Cardiac muscle cell (in vitro differentiated cells and primary cell): ENCODE measurements at places on chromosomes 7 and 10.

DNA sequence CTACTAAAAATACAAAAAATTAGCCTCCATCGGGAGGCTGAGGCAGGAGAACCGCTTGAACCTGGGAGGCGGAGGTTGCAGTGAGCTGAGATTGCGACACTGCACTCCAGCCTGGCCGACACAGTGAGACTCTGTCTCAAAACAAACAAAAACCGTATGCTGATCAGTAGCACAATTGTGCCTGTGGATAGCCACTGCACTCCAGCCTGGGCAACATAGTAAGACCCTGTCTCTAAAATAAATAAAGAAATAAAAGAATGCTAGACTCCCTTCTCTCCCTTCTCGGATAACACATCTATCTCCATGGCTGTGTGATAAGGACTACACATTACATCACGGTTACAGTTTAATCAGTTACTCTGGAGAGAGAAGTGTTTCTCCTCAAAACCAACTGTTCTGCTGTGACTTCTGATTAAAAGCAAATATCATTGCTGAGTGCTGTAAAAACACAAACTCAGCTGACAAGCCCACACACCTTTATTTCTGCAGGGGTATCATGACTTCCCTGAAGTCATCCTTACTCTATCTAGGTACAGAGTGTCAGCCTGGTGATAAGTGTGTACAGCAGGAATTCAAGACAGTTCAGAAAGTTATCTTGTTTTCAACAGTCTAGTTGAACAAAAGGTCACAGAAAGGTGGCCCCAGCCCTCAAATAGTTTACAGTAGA, 5.3 kb upstream of the ARHGAP19 start:
- peak; percentile 50 for DNase-seq

DNA sequence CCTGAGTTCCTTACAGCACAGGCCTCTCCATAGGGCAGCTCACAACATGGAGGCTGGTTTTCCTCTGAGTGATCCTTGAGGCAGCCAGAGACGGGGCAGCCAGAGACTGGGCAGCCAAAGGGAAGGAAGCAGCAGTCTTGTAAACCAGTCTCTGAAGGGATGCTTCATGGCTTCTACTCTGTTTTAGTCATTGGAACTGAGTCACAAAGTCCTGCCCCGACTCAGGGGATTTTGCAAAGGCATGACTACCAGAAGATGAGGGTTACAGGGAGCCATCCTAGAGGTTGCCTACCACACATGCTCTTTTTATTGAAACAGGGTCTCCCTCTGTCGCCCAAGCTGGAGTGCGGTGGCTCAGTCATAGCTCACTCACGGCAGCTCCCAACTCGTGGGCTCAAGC, 44.4 kb upstream of the COMMD3 start:
- no peak for DNase-seq

- DNase-seq, result no peak
These were observed 64.2 kb upstream of the COL1A2 start for GRCh38 chr7:94330269-94331020.

- no peak for DNase-seq
These were observed 706.0 kb upstream of the AUTS2 start for GRCh38 chr7:68892236-68892635.

DNA sequence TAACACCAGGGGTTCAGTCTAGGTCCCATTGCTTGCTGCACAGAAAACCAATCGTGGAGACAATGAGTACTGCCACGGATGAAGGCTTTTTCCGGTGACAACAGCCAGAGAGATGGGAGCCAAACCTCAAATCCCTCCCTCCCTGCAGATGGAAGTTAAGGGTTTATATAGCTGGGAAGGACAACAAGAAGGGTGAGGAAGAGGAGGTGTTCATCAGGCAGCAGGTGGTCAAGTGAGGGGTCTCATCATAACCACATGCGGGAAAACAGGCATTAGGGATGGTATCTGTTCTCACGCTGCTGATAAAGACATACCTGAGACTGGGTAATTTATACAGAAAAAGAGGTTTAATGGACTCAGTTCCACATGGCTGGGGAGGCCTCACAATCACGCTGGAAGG, 91.3 kb downstream of the MKX start:
- no peak for DNase-seq

GRCh38 chr7:128141683-128142195, 99.3 kb upstream of the LEP start:
- DNase-seq, result no peak

- DNase-seq, result no peak
These were observed 684 bp upstream of the HOXA5 start for GRCh38 chr7:27143950-27144780.

DNA sequence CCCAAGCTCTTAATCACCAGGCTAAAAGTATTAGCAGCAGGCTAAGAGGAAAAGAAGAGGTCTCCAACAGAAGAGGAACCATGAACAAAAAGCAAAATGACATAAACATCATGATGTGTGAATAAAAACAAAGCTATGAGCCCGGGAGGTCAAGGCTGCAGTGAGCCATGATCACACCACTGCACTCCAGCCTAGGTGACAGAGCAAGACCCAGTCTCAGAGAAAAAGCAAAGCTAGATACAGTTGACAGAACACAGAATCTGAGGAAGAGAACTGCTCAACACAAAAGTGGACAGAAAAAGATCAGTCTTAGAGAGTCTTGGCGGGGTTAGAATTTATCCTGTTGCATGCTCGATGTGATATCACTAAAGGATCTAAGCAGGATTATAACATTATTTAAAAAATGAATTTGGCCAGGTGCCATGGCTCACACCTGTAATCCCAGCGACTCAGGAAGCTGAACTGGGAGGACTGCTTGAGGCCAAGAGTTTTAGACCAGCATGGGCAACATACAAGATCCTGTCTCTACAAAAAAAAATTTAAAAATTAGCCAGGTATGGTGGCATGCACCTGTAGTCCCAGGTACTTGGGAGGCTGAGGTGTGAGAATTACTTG, 37.5 kb downstream of the NT5C2 start:
- no peak for DNase-seq

DNA sequence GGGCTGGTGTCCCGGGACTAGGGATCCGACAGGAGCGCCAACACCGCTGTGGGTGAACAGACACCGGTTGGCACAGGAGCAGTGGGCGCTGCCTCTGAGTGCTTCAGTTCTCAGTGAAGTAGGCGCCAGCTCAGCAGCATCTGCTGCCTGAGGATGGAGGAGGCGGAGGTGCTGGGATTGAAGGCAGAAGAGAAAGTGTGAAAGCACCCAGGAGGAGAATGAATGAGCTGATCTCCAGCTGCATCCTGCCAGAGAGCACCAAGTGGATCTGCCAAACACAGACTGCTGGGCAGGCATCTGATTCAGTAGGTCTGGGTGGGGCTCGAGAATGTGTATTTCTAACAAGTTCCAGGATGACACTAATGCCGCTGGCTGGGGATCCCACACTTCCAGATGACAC, 74.5 kb downstream of the LANCL2 start:
- DNase-seq, result no peak

DNA sequence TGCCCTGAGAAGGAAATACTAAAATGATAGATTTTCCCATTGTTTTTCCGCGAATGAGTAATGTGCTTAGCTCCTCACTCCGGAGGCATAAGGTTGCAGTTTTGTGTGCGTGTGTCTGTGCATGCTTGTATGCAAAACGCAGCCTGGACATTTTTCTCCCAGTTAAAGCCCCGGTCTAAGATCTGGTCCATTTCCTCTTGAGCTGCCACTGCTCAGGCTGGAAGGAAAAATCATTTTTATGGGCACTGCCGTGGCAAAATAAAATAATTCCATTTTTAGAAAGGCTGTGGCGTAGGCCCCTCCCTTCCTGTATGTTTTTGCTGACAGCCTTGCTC, 260.6 kb downstream of the WDR37 start:
- no peak for DNase-seq

GRCh38 chr10:3225561-3225960, 53.0 kb upstream of the PITRM1 start:
- no peak for DNase-seq

DNA sequence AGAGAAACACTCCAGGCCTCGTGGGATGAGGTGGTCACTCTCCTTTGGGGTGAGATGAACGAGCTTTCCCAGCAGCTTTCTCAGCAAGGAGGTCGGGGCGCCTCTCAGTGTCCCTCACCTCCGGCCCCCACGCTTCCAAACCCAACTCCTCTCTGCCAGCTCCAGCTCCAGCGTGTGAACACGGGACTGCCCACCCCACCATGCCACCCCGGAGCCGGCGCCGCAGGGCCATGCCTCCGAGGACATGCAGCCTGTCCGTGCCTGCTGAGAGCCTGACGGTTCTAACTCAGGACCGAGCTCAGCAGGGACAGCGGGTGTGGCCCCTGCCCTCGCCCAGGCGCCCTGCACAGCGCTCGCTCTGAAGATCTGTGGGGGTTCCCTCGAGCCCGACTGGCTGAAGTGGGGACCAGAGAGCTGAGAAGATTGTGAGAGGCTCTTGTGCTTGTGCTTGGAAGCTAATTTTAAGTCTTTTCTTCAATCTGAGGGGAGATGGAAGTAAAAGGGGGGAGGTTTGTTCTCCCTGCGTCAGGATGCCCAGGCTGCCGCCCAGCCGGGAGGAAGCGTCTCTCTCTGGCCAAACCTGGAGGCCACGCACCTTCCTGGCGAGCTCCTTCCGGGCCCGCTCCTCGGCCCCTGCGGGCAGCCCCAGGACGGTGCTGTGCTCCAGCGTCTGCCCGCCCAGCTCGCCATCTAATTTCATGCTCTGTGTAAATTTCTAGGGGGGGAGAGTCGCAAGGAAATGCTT, 5.1 kb upstream of the ADAM8 start:
- DNase-seq, result no peak

DNA sequence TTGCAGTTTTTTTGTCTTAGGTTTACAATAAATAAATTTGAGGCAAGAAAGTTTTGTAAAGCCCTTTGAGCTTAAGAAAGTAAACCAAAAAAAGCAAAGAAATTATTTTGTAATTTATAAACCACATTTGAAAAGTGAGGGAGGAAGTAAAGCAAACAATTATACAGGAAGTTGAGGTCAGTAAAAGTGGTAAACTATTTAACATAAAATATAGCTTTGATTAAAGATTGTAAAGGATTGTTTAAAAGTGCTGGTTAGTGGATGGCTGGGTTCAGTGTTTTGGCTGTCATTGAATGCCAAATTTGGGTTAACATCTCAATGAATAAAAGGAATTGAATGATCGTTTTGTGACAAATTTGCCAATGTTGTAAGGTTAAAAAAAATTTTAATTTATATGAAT, 9.9 kb downstream of the SOSTDC1 start:
- no peak for DNase-seq

GRCh38 chr7:131826960-131827359, 270.5 kb upstream of the PODXL start:
- no peak for DNase-seq
